ENCODE measurements at places on chromosomes 2 and 18.

- peak; percentile 79 for DNase-seq
Measured at GRCh38 chr2:112055730-112056625, 909 bp downstream of the TMEM87B start.

- no peak for DNase-seq
Measured at GRCh38 chr2:73105511-73105971, 7.2 kb downstream of the RAB11FIP5 start.

GRCh38 chr2:224688997-224689396 is 27.2 kb downstream of the CCDC195 start:
- DNase-seq: no peak

DNA sequence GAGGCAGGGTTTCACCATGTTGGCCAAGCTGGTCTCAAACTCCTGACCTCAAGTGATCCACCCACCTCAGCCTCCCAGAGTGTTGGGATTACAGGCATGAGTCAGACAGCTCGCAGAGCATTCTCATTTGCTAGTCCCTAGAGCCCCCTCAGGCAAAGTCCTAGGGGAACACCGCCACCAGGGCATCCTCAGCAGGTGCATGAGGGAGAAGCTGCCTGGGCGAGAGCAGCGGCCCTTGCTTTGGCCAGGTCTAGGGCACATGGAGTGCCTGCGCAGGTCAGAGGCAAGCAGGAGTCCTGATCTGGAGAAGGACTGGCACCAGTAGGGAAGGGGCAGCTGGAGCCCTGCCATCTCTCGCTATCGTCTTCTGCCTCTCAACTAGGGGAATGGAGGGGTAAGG is 32.4 kb downstream of the NGEF start:
- no peak for DNase-seq

GRCh38 chr2:169225233-169225750 is 137.0 kb downstream of the LRP2 start:
- no peak for DNase-seq

DNA sequence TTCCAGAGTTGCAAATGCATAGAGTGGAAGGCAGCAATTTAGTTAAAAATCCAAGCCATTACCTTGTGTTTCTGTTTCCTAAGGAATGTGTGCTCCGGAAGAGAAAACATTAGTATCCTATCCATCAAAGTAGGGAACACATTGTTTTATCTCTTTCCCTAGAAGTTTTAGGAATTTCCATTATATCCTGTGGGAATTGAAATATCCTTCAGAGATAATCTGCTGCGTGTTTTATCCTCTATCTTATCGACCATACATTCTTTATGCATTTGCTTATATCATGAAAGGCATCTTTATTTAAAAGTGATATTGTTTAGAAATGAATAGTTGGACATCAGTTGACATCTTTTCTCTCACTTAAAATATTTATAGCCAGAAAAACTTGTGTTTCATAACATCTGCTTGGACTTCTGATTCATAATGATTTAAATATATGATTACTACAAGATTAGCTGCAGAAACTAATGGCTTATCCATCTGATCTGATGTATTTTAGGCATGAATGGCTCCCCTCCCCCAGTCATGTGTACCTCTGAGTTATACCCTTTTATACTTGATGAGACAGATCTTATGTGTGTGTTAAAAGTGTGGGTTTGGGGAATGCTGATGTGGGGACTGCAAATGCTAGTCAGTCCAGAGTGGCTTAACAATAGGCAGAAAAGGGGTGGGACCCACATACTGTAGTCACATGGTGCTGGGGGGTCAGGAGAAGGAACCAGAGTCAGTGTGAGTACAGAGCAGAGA is 136.2 kb upstream of the ARHGAP28 start:
- no peak for DNase-seq

GRCh38 chr2:218277921-218278320 is 7.6 kb downstream of the PNKD start:
- no peak for DNase-seq

DNA sequence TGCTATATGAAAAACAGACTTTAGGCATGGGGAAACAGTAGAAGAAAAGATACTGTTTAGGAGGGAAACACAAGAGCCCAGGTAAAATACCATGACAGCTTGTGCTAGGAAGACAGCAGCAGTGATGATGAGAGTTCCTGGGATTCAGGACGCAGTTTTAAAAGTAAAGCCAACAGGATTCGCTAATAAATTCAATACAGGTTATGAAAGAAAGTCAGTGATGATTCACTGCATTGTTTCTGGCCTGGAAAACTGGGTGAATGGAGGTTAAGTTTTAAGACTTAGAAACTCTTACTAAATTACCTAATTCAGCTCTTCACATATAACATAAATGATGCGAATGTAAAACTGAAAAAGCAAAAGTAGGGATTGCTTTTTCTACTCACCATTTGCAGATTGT is 27.9 kb upstream of the RNU4ATAC start:
- DNase-seq: no peak

DNA sequence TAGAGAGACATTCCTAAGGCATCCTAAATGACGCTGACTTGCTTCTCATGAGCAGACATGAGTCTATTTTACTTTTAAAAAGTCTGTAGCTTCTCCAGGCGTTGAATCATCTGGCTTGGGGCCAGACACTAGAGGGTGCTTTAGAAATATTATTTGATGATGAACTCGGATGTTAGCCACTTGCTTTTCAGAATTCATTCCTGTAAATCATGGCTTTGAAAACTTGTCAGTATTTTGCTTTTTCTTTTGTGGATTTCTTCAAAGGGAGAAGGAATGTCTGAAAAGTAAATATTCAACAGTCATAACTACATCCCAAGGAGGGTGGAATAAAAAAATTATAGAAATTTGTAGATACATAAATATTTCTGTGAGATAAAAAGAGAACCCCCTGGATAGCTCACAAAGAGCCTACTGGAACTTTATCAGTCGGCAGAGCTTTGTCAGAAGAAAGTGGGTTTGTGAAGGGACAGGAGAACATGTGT is 370.8 kb downstream of the OSR1 start:
- peak; percentile 88 for DNase-seq

- no peak for DNase-seq
Measured at GRCh38 chr2:133266041-133266925, 302.0 kb downstream of the NCKAP5 start.

- no peak for DNase-seq
Measured at GRCh38 chr2:62382122-62382521, 123.9 kb downstream of the TMEM17 start.

GRCh38 chr2:224612578-224612977 is 27.4 kb upstream of the CUL3 start:
- DNase-seq: no peak

GRCh38 chr2:191857259-191857805 is 10.4 kb upstream of the CAVIN2 start:
- no peak for DNase-seq

- DNase-seq: no peak
Measured at GRCh38 chr2:148305476-148305875, 284.6 kb downstream of the MBD5 start.

DNA sequence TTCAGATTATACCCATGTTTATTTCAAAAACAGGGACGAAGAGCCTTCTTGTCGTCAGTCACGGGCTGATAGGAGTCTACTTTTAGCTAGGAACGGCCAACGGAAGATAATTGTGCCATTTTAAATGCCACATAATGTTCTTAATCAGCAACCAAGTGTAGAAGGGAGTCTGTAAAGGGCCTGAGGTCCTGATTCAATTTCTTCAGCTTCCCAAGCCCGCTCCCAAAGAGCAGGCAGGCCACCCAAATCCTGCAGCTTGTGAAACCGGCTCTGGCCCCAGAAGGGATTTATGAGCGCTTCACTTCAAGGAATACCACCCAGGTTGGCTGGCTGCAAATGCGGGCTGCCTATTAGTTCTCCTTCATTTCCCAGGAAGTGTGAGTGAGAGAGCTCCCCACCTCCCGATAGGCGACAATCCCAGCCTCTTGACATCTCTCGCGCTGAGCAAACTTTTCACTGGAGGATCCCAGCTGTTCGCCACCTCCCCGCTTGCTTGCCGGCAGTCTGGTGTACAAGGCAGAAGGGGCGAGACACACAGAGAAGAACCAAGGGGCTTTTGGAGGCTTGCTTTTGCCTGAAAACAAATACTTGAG is 272.9 kb downstream of the CDH20 start:
- peak; percentile 56 for DNase-seq
